ENCODE measurements at places on chromosomes 7 and 10.

DNA sequence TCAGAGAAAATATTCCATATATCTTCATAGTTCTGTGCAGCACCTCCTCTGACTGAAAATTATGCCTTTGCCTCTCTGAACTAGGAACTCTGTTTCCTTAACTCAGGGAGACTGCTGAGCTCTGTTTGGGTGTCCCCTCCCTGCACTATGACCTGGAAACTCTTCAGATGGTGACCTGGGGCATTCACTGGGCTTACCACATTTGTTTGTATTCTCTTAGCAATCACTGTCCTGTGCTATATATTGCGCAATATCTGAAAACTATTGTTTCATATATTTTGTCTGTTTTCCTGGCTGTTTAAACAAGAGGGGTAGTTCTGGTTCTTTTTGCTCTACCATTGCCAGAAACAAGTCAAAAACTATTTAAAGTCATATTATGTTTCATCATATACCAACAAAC lies 181.8 kb upstream of the KIAA1217 start:
- DNase-seq: no peak

GRCh38 chr10:124640056-124640455 lies 104.1 kb downstream of the FAM53B start:
- DNase-seq: no peak

DNA sequence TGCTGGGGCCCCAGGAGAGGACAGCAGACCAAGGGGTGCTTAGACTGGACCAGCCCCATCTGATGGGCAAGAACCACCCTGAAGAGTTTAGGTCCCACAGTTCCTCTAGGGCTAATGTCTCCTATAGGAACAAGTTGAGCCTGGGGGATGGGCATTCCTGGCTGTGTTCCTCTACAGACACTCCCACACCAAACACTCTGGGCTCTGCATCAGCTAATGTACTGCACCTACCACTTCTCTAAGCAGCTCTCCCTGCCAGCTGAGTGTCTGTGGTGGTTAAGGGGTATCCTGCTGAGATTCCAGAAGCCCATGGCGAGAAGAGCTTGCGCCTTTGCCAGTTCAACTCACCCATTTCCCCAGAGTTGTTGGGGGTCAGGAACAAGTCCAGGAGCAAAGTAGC lies 284.1 kb upstream of the CSTF2T start:
- DNase-seq: no peak

- no peak for DNase-seq
These were observed 162.1 kb downstream of the NRG3 start for GRCh38 chr10:82037076-82037475.

DNA sequence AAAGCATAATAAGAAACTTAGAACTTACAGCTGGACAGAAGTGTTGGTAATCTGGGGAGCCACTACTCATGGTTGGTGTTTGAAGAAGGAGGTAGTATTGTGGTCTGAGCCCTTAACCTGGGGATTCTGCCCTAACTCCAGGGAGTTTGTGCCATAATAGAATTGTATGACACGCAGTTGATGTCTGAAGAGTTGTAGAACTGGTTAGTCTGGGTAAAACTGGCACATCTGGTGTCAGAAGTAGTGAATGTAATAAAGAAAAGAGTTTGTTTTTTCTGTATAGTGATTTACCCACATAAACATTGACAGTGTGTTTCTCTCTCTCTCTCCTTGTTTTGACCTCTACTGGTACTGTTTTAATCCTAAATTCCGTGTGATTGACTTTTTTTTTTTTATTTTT lies 448.1 kb upstream of the SEMA3D start:
- DNase-seq: no peak

GRCh38 chr10:74077416-74077815 lies 73.2 kb downstream of the AP3M1 start:
- no peak for DNase-seq

DNA sequence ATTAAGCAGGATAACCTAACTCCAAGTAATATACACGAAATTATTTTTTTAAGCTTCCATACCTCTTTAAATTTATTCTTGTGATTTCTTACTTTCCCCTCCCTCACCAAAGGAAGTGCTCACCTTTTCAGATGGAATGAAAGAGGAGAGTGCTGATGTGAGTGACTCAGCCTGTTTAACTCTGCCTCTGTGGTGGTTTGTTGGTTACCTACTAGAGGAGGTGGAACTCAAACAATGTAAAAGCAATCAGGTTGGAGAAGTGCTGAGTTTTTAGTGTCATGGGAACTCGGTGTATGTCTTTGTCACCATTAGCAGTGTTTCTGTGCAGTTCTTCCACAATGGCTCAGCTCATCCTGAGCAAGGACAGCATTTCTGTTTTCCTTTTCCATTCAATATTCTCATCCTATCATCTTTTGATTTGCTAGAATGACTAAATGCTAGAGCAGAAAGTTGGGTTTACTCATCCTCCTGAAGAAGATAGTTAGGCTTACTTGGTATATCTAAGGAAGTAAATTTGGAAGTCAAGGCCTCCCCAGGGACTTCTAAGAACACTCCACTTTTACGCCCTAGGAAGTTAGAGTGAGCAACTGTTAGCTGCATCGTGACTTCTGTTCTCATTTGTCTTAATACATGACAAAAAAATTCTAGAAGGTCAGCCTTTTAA lies 6.0 kb downstream of the ADD3 start:
- DNase-seq: no peak

- no peak for DNase-seq
These were observed 55.4 kb upstream of the HELLS start for GRCh38 chr10:94489976-94490788.

- no peak for DNase-seq
These were observed 60.4 kb downstream of the C10orf105 start for GRCh38 chr10:71659111-71659634.

DNA sequence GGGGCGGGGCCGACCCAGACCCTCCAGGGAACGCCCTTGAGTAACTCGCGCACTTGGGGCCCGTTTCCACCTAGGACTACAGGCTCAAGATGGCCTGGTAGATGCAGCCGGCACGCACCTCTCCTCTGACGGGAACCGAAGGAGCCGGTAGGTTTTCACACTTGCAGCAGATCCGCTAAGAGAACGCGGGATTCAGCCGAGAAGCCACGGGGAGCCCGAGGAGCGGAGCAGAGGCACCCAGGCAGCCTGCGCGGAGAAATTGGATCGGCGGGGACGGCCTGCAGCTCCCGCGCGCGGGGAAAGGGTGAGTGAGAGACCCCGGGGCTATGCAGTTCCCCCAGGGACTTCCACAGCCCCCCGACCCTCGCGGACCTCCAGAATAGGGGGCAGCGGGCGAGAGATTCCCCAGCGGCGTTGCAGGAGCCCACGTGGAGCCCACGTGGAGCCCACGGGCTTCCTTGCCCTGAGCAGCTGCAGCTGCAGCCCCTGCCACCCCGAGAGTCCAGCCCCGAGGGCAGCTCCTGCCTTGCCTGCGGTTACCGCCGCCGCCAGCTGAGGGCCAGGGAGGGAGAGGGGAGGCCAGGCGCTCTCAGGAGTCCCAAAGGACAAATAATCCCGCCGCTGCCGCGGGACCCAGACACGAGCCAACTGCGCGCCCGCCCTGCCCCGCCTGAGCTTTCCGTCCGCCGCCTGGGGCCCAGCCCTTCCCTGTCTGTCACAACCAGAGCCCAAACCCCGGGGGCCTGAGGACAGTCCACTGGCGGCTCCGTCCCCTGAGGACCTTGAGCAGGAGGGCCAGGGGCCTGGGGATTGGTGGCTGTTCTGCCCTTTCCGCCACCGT lies 13.1 kb downstream of the IFT22 start:
- DNase-seq: peak; percentile 15

DNA sequence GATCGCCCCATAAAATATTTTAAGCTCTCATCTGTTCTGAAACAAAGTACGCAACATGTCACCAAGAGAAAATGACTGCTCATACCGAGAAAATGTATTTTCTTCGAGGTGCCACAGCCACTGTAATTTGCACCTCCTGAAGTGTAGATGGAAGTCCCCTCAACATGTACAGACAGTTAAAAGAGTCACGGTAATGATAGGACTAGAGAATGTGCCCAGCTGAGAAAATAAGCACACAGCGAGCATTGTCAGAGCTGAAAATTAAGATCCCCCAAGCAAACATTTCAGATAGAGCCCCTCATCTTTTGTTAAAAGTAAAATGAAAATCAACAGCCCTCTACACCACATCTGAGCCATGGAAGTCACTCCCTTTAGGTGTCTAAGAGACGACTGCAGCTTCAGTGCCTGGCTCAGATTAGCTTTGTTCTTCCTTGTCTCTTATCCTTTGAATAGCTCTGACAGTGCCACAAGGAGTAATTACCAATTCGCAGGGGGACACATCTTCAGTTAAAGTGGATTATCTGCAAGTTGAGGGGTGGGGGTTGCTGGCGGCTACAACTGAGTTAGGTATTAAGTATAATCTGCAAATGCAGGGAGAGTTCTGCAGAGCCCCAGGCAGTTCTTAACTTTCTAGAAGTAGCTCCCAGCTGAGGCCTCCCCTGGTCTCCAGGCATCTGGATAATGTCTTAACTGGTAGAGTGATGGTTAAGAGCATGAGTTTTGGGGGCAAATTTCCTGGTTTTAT lies 222.7 kb upstream of the C7orf33 start:
- no peak for DNase-seq

GRCh38 chr10:63618552-63618951 lies 97.4 kb downstream of the REEP3 start:
- DNase-seq: no peak

GRCh38 chr7:155851892-155852291 lies 39.6 kb upstream of the SHH start:
- no peak for DNase-seq

DNA sequence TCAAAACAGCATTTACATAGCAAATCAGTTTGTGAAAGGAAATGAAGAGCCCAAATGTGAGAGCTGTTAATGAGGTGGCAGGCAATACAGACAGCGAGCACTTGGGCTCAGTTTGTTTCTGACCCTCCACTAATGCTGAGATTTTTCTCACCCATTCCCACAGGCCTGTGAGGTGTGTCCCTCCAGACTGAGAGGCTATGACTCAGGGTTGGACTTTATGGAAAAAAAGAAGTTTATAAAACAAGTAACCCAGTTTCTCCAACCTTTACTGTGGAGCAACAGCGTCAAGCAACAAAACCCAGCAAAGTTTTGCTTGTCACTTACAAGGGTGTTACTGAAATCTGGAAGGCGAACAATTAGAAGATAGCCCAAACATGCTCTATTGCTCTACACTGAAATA lies 4.9 kb upstream of the FEZF1 start:
- no peak for DNase-seq

DNA sequence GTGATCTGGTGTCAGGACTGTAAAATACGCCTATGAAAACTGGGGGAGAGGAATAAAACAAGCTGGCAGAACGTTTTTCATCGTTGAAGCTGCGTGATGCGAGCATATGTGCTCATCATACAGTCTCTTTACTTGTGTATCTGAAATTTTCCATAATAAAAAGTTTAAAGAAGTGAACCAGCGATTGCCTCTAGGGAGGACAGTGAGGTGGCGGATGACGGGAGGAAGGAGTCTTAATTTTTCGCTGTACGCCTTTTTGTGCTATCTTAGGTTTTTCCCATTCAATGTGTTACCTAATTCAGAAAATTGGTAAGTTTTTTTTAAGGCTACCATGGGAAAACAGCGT lies 891 bp upstream of the WAPL start:
- peak; percentile 27 for DNase-seq

DNA sequence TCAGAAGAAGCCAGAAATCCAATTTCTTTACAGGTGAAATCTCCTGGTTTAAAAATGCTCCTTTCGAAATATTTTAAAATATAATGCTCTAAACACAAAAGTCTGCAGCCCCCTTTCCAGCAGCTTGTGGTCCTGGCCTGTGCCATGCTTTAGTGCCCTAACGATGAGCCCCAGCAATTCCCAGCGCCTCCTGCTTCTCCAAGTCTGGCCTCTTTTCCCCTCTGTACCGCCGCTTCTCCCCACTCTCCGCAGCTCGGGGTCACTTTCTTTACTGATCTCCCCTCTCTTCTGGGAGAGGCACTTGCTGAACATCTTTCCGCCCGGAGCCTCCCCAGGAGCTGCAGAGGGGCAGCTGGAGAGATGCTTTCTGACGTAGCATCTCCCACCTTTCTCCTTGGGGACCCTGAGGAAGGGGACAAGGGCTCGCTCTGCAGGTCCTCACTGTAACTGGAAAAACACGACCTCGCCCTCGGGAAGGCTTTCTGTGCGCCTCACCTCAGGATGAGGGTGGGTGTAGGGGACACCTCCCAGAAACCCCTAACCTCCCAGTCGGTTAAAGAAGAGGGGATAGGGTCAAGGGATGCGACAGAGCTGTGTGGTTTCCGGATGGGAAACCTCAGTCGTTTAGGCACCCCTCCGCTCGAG lies 565 bp upstream of the INA start:
- no peak for DNase-seq

DNA sequence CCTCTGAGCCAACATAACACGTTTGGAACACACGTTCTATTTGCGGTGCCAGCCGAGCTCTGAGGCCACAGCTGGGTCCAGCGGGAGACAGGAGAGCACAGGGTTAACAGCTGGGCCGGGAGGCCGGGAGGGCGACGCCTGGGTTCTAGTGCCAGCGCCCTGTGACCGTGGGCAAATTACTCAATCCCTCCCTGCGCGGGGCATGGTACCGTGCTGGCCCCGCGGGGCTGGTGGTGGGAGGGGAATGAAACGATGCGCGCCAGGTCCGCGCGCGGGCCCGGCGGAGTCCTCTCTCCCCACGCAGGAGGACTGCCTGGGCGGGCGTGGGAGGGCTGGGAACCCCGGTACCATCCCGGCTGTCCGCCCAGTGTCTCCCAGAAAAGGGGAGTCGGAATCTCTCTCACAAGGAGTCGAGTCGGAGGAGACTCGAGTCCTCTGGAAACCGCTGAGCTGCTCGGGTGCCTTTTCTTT lies 30.4 kb downstream of the LEP start:
- no peak for DNase-seq

DNA sequence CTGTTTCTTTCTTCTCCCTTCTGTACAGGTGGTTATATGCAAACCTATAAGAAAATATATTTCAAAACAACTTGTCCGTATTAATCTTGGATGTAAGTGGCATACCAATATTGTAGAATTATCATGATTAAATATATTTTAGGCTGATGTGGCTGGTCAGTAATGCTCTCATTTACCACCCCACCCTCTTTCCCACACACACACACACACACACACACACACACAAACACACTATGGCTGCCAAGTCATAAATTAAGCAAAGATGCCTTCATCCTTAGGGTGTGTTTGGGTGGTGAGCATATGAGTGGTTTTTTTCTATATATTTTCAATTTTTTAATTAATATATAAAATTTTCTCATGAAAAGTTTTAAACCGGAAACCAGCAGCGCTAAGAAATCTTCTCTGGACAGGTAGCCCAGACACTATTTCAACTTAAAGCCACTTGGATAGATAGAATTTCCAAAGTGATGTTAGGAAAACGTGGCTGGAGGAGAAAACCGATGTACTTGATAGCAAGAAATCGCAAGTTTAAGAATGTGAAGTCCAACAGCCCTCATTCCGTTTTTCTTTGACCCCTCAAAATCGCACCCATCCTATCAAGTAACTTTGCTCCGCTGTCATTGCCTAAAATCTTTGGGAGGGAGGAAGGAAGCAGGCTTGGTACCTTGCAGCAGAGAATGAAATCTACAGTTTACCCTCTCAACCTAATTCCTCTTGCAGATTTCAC lies 171.7 kb downstream of the FAM107B start:
- DNase-seq: peak; percentile 29
